ENCODE measurements at places on chromosomes 4 and X.

DNA sequence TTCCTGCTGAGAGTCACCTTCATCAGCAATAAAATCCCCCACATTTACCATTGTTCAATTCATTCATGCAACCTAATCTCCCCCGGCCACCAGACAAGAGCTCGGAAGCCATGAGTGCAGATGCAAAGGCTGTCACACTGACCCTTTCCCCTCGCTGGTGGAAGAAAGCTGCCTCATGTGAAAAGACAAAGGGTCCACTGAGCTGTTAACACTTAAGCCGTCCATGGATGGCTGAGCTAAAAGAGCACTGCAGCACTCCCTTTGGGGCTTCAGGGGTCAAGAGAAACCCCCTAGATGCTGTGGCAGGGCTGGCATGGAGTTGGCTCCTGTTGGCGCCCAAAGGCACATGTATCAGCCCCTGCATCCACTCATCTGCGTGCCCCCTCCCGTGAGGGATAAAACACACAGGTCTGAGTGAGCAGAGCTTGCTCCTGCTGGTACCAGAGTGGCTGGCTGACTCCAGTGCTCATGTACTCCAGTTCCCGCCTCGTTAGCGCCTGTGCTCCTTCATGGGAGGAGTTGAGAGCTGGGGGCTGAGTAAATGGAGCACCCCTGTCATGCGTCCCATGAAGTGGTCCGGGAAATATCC, 216.5 kb downstream of the PDHA2 start:
- no peak for DNase-seq

GRCh38 chrX:9562851-9563250, 98.0 kb downstream of the TBL1X start:
- no peak for DNase-seq

DNA sequence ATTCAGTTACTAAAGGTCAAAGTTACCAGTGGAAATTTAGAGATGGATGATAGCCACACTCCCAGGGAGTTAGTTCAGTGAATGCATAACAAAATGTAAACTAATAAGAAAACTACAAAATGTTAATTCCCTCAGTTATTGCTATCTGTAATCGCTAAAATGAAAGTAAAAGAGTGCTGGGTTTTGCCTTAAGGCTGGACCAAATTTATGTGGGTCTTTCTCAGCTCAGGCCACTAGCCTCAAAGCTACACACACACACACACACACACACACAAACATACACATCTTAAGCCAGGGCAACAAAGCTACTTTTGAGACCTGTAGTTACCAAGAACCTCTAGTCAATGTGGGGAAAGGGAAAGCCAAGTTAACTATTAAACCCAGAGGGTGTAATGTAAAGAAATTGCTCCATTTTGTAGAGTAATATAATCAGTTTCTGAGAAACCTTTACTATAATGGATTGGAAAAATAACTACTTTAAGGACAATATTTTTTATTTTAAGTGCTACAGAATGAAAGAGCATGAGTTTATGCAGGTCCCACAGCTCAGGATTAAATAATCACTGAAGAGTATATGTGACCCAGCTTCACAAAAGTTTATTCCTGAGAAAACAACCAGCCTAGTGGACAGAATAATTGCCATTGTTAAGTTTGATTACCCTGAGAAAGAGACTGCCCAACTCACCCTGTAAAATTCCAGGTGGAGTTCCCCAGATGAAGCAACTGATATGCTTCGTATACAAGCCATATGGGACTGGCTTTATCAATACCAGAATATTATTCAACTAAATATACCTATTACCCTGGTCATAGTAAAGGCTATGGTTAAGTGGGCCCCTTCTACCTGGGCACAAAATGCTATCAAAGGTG, 8.9 kb upstream of the UGT2A3 start:
- DNase-seq: no peak

DNA sequence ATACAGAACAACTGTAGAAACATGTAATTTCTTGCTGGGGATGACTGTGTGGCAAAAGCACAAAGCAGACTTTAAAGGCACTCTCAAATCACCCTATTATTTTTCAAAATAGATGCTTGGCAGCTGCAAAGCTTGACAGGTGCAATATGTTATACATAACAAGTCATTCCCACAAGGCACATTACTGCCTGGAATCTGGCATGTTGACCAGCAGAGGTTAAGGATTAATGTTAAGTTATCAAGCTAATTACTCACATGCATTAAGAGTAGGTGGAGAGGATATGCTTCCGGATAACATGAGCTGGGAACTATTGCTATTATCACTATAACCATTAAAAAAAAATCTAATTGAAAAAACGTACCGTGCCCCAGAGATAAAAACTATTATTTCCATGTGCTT, 17.8 kb downstream of the ANOS1 start:
- DNase-seq: no peak

DNA sequence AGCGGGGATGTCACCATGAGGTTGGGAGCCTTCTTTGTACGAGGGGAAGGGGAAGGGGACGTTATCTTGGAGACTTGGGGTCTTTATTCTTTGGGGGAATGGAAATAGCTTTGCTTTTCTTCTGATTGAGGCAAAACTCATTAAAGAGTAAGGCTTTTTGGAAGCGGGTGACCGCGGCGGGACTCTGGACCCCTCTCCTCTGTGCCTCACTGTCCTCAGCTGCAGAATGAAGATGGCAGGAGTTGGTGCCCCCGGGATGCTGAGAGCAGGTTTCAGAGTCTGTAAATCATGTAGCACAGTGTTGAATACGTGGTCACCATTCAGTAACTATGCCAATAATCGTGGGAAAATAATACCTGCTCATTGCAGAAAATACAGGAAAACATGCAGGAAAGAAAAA, 32.1 kb downstream of the HTT-AS start:
- DNase-seq: no peak

DNA sequence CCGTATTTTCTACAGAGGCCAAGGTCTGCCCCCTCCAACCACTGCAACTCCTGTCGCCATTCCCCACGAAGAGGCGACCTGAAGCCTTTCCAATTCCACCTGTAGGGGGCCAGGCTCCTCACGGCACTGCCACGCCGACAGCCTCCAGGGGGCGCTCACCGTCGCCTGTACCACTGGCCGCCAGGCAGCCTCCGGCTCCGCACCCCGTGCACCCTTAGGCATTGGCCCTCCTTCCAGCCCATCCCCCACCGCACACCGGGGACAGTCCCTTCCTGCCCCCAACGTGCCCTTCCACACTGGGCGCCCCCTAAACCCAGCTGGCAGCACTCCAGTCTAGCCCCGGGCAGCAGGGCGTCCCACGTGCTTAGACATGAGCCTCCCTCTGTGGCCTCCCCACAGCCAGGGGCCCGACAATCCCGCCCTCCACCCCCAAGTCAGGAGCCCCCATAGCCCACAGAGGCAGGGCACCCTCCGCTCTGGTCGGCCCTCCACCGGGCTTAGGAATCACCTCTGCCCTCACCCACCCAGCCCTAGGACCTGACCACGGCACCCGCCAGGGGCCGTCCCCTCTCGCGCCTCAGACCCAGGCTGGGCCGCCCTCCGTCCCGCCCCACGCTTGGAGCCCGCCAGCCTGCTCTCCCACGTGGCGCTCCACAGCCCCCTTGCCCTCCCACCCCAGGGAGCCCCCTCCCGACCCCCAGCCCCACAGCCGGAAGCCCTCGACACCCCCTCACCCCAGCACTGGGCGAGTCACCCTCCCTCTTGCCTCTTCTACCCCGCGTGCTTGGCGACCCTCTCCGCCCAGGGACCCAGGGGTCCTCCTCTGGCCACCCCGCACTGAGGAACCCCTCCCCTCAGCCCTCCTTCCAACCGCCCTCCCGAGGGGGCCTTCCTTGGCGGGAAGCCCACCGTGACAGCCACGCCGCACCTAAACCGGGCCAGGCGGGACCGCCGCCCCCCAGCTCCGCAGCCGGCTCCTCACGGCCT, 711 bp downstream of the PNMA6E start:
- peak; percentile 89 for DNase-seq

DNA sequence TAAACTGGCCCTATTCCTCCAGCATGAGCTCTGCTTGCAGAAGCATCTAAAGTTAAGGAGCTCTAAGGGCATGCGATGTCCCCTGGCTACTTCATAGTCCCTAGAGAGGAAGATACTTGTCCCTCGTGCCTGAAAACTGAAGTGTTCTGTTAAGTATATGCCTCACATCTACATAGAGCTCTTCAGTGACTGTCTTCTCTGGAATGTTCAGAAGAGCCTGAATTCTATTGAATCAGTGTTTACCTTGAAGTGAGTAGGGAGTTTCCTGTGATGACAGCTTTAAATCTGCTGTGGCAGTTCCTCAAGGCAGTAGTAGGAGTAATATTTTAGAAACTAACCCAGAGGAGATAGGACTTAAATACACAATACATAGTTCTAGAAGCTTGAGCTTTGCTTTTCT, 111.2 kb downstream of the ZNF518B start:
- DNase-seq: peak; percentile 13

DNA sequence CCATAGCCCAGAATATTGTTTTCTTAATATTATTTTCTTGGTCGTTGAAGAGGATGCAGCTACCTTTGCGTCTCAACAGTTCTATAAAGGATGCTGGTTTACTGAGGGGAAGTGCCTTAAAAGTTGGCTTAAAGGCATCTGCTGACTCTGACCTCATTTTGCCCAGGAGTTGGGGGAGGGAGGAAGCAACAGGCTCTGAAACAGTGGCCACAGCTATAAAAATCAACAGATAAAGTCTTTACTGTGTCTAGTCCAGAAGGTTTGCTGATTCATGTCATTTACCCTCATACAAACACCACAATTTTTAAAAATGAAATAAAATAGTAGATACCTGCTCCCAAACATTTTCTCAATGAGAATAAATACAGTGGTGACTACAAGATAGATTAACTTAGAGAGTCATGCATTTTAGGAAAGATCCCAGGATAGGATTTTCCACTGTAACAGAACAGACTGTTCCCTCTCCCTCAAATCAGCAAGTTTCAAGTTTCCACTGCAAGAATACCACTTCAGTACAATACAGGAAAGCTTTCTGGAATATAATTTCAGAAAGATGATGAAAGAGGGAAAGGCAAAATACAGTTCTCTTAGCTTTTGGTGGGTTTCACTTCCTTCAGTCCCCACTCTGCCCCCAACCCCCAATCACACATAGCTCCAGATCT, 1.9 kb downstream of the PHKA1 start:
- DNase-seq: no peak

DNA sequence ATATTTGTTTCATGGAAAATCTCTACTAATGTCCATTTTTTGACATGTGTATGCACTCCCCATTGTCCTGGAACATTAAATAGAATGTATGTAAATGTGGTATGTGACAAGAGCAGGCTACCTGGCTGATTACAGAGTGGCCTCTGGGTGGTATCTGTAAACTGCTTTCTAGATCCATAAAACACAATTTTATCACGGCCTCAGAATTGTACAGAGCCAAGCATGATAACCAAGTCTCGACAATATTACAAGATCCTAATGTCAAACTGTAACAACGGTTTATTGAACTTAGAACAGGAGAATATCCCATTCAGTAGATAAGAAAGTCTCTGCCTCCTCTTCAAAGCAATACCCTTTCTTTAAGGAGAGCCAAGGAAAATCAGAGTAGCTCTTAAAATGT, 212.4 kb downstream of the PCDH7 start:
- no peak for DNase-seq

DNA sequence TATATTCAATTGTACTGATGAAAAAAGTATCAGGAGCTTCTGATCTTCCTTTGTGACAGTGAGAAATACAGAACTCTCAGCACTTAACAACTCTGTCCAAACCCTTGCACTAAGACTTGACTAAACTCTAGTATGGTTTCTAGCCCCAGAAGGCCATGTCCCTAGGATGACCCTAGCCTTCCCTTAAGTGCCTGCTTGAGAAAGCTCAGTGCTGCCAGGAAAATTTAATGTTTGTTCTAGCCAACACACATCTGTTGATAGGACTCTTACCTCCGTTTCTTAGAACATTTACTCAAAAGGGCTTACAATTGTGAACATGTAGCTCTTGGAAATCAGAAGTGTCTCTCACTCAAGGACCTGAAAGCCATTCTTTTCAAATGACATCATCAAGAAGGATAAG, 1055.2 kb upstream of the FTHL17 start:
- no peak for DNase-seq

DNA sequence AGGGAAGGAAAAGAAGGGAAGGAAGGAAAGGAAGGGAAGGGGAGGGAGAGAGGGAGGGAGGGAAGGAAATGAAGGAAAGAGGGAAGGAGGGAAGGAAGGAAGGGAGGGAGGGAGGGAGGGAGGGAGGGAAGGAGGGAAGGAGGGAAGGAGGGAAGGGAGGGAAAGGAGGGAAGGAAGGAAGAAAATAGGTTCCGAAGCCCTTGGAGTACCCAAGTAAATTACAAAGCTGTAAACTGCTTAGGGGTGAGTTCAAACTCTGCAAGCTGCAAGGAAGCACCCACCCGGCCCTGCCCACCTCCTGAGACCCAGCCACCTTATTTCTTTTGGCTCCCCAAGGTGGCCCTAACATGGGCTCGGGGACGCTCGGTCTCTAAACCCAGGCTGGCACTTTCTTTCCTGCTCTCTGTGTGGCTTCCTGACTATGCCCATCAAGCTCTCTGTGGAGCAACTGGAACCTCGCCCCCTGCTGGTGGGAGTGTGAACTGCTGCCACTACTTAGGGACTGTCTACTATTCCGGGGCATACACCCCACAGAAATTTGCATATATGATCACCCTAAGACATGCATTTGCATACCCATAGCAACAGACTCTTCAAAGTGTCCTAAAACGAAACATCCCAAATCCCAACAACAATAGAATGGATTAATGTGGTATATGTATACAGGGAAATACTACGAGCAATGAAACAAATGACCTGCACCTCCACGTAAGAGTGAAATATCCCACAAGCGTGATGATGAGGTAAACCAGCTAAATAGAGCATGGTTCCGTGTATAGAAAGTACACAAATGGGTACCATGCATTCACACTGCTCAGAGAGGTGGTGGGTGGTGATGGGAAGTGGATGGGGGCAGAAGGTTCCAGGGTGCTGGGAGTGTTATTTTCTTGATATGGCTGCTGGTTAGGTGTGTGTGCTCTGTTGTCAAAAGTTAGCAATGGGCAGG, 151.7 kb upstream of the TBL1X start:
- DNase-seq: peak; percentile 46

Data from iPS-NIHi11 (cell line).